ENCODE measurements at places on chromosomes 6 and 20. TPM values are rescaled to one million over a fixed set of nuclear protein-coding genes. Genes with fewer than 3 reads are reported as not detected.

Gene C6orf15
- total RNA-seq = 5.5 TPM

Gene SLPI
- total RNA-seq = 632 TPM

Gene CPNE5
- total RNA-seq = 0.48 TPM

Gene SOBP
- total RNA-seq = 1.5 TPM

Gene CDK5RAP1
- total RNA-seq = 28.8 TPM

Gene SCGN
- total RNA-seq = not detected

DNA sequence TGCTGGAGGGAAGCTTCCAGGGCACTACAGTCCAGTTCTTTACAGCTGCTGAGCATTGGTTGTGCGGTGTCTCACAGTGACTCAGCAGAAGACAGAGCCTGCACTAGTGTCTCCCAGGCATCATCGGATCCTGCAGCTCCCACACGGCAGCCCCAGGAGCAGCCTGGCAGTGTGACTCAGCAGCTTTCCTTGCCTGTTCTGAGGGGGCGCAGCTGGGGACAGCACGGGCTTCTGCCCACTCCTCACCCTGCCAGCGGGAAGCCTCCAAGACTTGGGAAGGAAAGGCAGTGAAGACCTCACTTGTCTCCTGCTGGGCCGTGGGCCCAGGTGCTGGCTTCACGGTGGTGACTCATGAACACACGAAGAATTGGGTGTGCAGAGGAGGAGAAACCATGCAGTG is 165.4 kb downstream of the SYNDIG1 start:
- H3K27me3 ChIP-seq = no peaks in the 10 kb centered on the region
- no peak overlapping the region for H3K27ac ChIP-seq
- no peak overlapping the region for H3K4me3 ChIP-seq
- DNase-seq = no peak
- no peaks in the 10 kb centered on the region for H3K4me1 ChIP-seq

DNA sequence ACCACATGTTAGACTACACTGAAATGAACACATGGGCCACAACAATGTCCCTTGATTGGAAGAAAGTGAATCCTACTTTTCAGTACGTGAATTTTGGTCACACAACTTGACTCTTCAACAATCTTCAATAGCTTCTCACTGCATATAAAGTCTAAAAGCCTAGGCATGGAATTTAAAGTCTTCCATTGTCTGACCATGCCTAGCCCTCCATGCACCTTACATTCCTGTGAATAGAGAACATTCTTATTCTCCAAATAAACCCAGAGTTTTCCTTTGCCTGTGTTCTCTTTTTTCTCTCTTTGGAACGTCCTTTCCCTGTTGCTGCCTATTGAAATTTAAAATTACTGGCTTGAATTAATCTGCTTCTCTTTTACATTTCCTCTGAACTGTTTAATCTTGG is 207.5 kb downstream of the ASCC3 start:
- DNase-seq = no peak
- no peaks in the 10 kb centered on the region for H3K27me3 ChIP-seq
- H3K4me3 ChIP-seq = no peak overlapping the region
- no peaks in the 10 kb centered on the region for H3K4me1 ChIP-seq

- no peaks in the 10 kb centered on the region for H3K4me1 ChIP-seq
- peaks cover 48% of the 10 kb centered on the region for H3K36me3 ChIP-seq
- no peak overlapping the region for H3K4me3 ChIP-seq
- H3K27me3 ChIP-seq = no peaks in the 10 kb centered on the region
- no peak for DNase-seq
These were observed 81.6 kb downstream of the FAM120B start for GRCh38 chr6:170388113-170388512.

- H3K4me3 ChIP-seq = no peak overlapping the region
- DNase-seq = no peak
- H3K36me3 ChIP-seq = no peaks in the 10 kb centered on the region
- H3K27ac ChIP-seq = no peak overlapping the region
- H3K27me3 ChIP-seq = no peaks in the 10 kb centered on the region
- no peaks in the 10 kb centered on the region for H3K4me1 ChIP-seq
These were observed 35.2 kb upstream of the OVOL2 start for GRCh38 chr20:18092890-18093289.

DNA sequence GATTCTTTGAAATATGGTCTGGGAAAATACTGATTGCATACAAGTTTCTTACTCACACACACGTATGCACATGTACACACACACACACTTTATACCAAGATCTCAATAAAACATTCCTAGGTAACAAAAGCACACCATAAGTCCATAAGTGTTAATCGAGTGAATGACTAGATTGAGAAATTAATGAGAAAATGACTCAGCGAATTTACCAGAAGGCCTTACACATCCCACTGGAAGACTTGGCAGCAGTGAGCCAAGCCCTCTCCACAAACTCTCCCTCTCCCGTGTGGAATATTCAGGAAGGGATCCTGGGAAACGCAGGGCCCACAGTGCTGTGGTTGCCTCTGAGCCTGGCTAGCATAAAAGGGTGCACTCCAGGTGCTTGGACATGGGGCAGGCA is 227.2 kb downstream of the LY86 start:
- no peaks in the 10 kb centered on the region for H3K27me3 ChIP-seq
- no peaks in the 10 kb centered on the region for H3K36me3 ChIP-seq
- DNase-seq = peak; percentile 14
- H3K4me3 ChIP-seq = no peak overlapping the region

- peaks cover 11% of the 10 kb centered on the region for H3K4me1 ChIP-seq
- no peaks in the 10 kb centered on the region for H3K36me3 ChIP-seq
- peaks cover 16% of the 10 kb centered on the region for H3K27me3 ChIP-seq
- peak; percentile 68 for DNase-seq
- no peak overlapping the region for H3K4me3 ChIP-seq
These were observed 128.7 kb downstream of the DLL1 start for GRCh38 chr6:170162011-170162774.

DNA sequence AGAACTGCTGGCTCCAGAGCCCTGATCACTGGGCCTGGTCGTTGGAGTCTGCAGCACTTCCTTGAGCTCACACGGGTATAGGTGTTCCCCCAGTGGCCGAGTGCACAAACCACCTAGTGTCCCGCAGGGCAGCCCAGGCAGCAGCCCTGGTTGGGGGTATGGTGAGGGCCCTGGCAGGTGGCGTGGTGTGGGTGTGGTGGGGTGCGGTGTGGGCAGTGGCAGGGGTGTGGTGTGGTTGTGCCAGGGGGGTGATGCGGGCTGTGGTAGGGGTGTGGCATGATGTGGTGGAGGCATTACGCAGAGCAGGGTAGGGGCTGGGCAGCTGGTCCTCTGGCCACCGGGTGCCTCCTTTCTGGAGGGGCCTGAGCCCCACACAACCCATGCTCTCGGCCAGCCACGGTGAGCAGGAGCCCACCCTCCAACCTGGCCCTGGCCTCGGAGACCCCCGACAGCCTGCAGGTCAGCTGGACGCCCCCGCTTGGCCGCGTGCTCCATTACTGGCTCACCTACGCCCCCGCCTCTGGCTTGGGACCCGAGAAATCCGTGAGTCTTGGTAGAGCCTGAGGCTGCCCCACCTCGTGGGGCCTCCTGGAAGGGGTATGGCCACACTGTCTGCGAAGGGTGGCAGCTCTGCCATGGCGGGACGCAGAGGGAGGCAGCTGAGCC is 20.5 kb downstream of the COL20A1 start:
- no peaks in the 10 kb centered on the region for H3K36me3 ChIP-seq
- DNase-seq = no peak
- H3K27ac ChIP-seq = no peak overlapping the region
- peaks cover 55% of the 10 kb centered on the region for H3K27me3 ChIP-seq
- no peaks in the 10 kb centered on the region for H3K4me1 ChIP-seq

- no peaks in the 10 kb centered on the region for H3K36me3 ChIP-seq
- no peak overlapping the region for H3K4me3 ChIP-seq
- H3K27me3 ChIP-seq = no peaks in the 10 kb centered on the region
- DNase-seq = no peak
- H3K4me1 ChIP-seq = no peaks in the 10 kb centered on the region
These were observed 344.3 kb downstream of the SAMD5 start for GRCh38 chr6:147852772-147853171.

DNA sequence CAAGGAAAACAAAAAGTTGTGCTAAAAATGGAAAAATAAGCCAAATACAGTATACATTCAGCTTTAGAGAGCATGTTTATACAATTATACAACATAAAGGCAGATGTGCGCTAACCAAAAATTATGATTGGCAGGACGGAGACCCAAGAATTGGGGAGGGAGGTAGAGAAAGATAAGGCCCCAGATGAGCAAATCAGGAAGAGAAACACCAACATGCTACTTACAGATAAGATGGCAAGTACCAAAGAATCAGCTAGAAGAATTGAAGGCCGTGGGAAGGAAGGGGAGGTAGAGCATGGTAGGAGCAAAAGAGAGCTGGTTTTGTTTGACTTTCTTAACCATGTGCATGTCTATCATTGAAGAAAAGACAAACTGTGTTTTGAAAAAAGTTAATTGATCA is 45.4 kb downstream of the PRND start:
- no peaks in the 10 kb centered on the region for H3K27me3 ChIP-seq
- no peak overlapping the region for H3K27ac ChIP-seq
- no peak for DNase-seq
- H3K4me3 ChIP-seq = no peak overlapping the region
